ENCODE measurements at places on chromosomes 1 and 21.

GRCh38 chr1:59057211-59057694, 239.6 kb upstream of the FGGY start:
- no peak for DNase-seq

DNA sequence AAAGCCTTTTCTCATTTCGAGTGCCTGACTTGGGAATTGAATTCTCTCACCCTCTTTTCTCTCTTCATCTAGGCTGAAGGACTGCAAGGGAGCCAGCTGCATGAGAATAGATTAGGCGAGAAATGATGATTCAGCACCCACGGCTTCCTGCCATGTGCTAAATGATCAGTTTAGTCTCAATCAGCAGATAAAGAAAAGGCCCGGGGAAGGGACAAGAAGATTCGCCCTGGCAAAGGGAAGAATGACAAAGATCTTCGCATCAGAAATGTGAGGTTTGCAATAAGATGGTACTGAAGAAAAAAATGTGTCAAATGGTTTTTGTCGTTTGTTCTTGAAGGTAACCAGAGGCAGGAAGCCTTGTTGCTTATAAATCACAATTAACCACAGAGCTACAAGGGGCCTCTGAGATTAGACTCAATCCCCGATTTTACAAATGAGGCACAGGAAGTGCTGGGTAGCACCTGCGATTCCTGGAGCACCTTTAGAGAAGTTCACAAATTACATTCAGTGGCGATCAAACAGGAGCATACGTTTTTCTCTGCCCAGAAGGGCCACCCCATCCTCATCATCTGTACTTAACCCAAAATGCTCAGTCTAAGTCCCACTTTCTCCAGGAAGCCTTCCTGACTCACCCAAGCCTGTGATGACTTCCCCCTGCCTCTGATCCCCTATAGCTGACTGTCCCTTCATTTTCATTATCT, 183.4 kb downstream of the ZNF281 start:
- DNase-seq: no peak

GRCh38 chr1:200487650-200488049, 77.8 kb upstream of the ZNF281 start:
- no peak for DNase-seq

DNA sequence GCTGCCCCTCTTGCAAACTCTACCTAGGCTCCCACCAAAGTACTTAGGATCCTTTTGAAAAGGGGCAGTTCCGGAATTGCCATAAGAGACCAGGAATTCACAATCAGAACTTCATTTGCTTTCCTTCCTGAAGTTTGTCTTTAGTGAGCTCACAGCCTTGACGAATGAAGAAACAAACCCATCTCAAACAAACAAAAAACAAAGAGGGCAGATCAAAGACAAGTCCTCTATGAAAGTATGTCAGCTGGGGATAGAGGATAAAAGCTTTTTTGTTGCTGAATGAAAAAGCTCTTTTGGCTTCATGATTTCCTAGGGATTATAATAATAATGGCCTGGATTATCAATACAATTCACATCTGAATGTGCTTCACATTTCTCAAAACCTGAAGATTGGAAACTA, 357.9 kb upstream of the DUSP10 start:
- peak; percentile 31 for DNase-seq

DNA sequence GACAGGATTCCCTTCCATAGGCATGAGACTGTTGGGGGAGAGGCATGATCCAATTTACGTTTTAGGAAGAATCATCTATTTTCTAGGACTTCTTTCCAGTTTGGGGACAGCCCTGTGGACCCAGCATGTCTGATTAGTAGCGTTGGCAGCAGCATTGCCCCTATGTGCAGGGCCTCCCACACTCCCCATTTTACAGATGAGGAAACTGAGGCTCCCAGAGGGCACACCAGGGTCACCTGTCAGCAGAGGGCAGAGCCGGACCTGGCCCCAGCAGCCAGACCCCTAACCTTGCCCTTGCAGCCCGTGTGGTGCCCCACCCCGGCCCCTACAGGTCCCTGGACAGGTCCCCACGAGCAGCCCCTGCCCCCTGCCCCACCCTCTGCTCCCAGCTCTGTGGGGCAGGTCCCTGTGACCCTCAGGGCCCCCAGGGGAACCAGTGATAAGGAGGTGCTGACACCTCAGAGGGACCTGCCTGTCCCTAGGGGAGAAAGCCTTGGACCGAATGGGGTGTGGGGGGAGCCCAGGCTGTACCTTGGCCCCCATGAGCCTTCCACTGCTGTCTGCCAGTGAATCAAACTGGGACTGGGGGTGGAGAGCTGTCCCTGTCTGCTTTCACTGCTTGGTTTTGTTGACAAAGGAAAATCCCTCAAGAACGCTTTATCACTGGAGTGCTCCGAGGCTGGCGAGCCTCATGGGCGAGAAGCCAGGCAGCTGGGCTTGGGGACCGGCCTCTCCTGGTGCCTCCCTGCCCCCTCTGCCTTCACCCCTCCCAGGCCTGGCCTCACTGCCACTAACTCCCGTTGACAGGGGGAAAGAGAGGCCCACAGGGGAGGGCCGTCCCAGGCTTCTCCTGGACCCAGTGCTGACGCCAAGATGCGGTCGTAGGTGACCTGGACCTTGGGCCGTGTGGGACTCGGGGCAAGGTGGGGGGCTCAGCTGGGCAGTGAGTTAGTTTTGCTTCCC, 39.4 kb upstream of the CCDC27 start:
- DNase-seq: no peak

GRCh38 chr1:1115136-1115785, 628 bp downstream of the C1orf159 start:
- DNase-seq: no peak

GRCh38 chr21:29075706-29076466, 2.4 kb upstream of the CCT8 start:
- DNase-seq: no peak

GRCh38 chr21:25215698-25216384, 391.4 kb downstream of the MRPL39 start:
- DNase-seq: no peak

- peak; percentile 24 for DNase-seq
Observed at GRCh38 chr1:183195142-183195574, 9.1 kb downstream of the LAMC2 start.

- DNase-seq: no peak
Observed at GRCh38 chr1:41333146-41333784, 28.0 kb upstream of the FOXO6 start.

DNA sequence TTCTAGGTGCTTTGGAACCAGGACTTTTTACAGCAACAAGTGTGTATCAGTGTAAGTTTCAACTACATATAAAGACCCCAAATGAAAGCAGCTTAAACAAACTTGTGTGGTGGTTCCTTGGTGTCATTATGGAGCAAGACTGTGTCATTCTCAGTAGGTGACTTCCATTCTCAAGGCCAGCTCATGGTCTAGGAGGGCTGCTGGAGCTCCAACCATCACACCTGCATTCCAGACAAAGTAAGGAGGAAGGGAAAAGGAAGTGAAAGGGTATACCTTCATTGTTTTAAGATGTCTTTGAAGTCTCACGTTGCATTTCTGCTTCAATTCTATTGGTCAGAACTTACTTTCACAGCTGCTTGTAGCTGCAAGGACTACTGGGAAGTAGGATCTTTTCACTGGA, 188.6 kb downstream of the C1orf94 start:
- DNase-seq: no peak

- DNase-seq: no peak
Observed at GRCh38 chr1:199089393-199090122, 450.7 kb downstream of the PTPRC start.

GRCh38 chr1:192489748-192490147, 85.8 kb upstream of the RGS1 start:
- peak; percentile 90 for DNase-seq

DNA sequence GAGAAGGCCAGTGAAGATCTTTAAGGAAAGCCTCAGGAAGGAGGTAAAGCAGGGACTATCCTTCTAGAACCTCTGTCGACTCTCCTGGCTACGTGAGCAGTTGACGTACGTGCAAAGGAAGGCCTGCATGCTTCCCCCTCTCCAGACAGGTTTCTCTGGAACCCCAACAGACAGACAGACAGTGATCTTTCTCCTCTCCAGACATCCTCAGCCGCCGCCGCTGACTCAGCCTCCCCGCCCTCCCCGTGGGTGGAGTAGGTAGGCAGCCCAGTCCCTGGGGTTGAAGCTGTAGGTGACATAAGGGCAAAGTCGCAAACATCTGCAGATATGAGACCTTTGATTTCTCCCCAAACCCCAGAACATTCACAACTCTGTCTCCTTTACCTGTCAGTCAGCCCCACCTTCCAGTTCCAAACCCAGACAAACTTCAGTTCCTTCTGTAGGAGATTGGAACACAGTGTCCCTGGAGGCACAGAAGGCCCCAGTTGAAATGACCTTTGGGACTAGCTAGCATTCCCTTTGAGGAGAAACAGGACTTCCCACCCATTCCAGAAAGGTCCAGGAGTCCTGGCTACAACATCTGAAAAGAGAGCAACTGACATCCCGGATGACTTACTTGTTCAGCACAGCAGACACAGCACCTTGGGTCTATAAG, 146.0 kb upstream of the JUN start:
- DNase-seq: no peak

DNA sequence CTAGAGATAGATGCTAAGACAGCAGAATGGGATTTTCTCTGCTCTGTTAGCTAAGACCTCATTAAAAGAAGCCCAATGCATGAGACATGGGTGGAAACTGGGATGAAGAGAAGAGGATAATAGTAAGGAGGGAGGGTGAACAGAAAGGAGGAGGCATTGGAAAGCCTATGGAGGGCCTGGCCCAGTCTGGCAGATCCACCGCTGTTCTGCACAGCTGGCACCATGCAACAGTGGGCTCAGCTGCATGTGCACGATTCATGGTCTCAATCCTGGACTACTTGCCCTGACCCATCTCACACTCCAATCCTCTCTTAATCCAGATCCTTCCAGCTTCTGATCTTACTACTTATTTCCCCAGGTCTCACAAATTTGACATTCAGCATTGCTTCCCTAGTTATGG, 2.2 kb downstream of the PHC2 start:
- DNase-seq: no peak

DNA sequence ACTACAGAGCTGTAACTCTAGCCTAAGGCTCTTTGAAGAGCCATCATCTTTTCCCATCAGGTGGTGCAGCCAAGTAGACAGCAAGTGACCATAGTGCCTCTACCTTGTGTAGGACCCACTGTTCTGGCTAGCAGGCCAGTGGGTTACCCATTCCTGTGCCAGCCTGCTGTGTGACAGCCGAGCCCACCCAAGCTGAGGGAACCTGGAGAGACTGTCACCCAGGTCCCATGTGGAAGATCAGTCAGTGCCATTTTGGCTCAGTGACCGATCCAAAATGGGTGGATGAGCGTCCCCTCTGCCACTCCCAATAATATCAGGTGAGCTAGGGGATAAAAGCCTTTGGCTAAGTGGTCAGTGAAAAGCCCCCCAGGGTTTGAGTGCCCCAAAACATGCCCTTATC, 417.9 kb downstream of the MATN1 start:
- DNase-seq: no peak

DNA sequence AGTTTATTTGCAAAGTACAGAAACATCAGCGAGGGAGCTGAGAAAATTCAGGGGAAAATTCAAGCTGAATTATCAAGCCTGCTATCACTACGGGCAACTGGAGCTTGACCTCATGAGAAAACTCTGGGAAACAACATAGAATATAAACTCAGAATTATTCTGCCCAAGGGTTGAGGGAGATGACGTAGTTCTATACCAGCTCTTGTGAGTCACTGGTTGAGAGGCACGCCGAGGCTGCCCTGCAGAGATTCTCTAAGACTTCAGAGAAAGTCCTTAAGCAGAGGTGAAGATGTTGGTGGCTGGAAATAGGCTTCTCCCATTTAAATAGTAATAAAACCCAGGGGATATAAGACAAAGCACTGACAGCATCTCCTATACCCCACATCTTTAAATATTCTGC, 12.3 kb downstream of the SYDE2 start:
- peak; percentile 90 for DNase-seq

DNA sequence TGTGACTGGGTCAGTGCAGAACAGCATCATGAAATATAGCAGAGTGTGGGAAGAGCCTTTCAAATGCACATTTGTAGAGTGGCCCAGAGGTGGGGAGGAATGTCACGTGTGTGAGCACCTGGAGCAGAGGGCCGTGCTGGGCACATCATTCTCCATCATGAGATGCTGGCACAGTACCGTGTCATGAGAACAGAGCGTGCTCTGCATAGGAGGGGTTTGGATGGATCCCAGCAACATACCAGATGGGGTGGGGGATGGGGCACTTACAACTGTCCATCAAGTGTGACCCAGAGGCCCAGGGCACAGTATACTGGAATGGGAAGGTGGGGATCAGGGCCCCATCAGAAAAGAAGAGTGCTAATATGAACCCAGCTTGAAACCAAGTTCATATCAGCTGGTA, 182.0 kb downstream of the LMX1A start:
- DNase-seq: no peak

DNA sequence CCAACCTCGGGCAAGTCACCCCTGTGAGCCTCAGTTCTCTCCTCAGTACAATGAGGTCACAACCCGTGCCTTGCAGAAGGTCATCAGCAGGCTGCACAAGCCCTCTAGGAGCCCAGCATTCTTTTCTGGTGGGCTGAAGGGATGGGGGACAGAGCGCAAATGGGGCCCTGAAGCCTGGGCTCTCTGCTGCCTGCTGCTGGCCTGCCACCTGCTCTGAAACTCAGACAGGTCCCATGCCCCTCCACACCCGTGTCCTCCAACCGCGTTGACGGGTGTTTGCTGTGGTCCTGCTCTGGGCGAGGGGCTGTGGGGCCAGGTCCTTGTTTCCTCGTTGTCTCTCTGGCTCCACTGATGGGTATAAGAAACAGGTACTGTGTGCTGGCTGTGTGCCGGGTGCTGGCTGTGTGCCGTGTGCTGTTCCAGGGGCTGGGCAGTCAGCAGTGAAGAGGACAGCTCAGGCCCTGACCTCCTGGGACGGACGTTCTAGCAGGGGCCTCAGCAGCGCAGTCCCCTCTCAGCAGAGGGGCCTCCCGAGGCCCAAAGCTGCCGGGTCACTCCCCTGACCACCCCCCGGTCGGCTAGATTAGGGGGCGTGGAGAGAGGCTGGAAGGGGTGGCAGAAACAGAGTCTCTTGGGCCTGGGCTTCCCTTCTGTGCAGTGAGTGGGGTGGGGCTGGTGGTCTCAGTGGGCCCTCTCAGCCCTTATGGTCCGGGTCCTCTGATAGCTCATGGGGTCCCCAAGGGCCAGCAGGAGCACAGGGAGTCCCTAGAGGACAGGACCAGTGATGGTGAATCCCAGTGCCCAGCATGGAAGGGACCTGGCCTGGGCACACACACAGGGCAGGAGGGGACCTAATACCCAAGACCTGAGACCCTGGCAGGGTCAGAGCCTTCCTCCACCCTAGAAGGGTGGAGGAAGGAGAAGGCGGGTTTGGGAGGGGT, 42.1 kb downstream of the DMRTB1 start:
- no peak for DNase-seq

All from foreskin melanocyte (primary cell).